Heart left ventricle (tissue), 16 donors: ENCODE measurements at places on chromosomes 2 and 18. TPM values are rescaled to one million over a fixed set of nuclear protein-coding genes. Genes with fewer than 3 reads are reported as not detected.
A peak's percentile ranks its signal among the peaks of the same experiment; 100 is the strongest.

- DNase-seq: peak; percentile 75
These were observed 91.6 kb upstream of the MGAT4A start for GRCh38 chr2:98822301-98823164.

- no peak for DNase-seq
These were observed 85.8 kb downstream of the RDH14 start for GRCh38 chr2:18474700-18475099.

DNA sequence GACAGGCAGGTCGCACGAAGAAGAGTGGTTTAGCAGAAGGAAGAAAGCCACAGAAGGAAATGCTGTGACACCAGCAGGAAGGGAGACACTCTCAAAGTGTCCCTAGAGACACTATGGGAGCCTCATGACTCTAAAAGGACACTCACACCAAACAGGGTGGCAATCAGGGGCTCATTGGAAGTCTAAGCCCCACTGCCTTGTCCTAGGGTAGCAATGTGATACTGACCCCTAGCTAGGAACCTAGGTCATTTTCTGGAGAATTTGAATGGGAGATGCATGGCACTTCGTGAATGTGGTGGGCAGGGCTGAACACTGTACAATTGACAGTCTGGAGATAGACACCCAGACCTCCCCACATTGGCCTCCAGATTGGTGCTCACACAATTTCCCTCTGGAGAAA is 385.0 kb downstream of the EIPR1 start:
- no peak for DNase-seq

GRCh38 chr18:28846958-28847357 is 670.0 kb upstream of the CDH2 start:
- DNase-seq: no peak

The MAP2 gene
- 3.2 TPM for polyA plus RNA-seq

The WNT10A gene
- polyA plus RNA-seq: 0.08 TPM

The COLEC12 gene
- polyA plus RNA-seq: 2.2 TPM

DNA sequence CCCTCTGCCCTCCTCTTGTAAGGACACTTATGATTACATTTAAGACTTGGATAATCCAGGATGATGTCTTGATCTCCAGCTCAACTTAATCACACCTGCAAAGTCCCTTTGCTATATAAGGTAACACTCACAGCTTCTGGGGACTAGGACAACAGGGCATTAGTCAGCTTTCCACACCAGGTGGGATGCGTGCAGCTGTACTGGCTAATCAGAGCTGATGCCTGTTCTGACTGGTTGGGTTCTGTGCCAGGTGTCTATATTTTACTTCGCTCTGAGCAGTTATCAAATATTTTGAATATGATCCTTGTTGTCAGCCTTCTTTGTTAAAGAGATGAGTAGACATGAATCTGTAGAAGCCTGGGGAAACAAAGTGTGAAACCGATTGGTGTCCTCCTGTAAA is 115.5 kb upstream of the ATP8B1 start:
- no peak for DNase-seq

The PLGLB1 gene
- 2.2 TPM for polyA plus RNA-seq

The SEPTIN10 gene
- 13.5 TPM for polyA plus RNA-seq

DNA sequence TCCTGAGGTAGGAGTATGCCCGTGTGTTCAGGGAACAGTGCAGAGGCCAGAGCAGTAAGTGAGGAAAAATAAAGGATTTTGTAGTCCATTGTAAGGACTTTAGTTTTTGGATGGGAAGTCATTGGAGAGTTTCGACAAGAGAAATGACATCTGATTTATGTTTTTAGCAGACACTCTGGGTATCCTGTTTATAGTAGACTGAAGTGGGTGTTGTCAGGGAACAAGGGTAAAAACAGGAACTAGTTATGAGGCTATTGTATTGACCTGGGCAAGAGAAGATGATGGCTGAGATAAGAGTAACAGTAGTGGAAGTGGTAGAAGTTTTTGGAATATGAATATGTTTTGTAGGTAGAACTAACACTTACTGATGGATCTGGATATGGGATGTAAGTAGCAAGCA is 59.8 kb downstream of the GTF2A1L start:
- no peak for DNase-seq
